ENCODE measurements at places on chromosomes 16 and 17.

- DNase-seq, result no peak
These were observed 236.7 kb upstream of the CIBAR2 start for GRCh38 chr16:85348911-85349334.

- DNase-seq, result no peak
These were observed 908 bp downstream of the CALB2 start for GRCh38 chr16:71359431-71359830.

- no peak for DNase-seq
These were observed 6.5 kb upstream of the NPIPB7 start for GRCh38 chr16:28478506-28479180.

- no peak for DNase-seq
These were observed 51.8 kb upstream of the CDC42EP4 start for GRCh38 chr17:73363442-73364154.

DNA sequence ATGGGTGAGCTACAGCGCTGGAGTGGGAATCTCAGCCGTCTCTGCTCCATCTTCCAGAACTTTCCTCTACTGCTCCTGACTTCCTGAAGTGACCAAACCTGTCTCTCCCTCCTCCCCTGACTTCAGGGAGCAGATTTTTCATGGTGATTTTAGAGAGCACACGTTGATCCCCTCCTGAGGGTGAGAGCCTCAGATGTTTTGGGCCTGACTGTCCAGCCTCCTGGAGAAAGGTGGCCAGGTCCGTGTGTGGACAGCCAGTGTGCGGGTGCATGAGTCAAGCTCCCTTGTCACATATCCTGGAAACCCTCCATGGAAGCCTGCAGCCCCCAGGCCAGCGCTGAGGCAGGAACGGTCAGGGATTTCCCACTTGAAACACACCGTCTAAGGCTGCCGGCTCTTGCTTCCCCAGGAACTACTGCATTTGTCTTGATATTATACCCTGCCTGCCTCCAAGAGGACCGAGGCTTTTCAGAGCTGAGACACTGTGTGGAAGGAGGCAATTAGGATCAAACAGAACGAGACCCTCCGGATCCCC is 143.1 kb downstream of the CMIP start:
- DNase-seq, result no peak

- peak; percentile 39 for DNase-seq
These were observed 25.6 kb downstream of the IGSF6 start for GRCh38 chr16:21626659-21627277.

GRCh38 chr17:75831032-75831571 is 13.1 kb downstream of the UNC13D start:
- DNase-seq, result no peak

GRCh38 chr16:10745841-10746240 is 2.2 kb downstream of the NUBP1 start:
- no peak for DNase-seq

GRCh38 chr16:84941921-84942320 is 69.4 kb downstream of the ZDHHC7 start:
- no peak for DNase-seq

- peak; percentile 83 for DNase-seq
These were observed 7.3 kb downstream of the NT5C start for GRCh38 chr17:75124041-75124818.

GRCh38 chr16:12651765-12652512 is 151.7 kb downstream of the CPPED1 start:
- DNase-seq, result no peak

DNA sequence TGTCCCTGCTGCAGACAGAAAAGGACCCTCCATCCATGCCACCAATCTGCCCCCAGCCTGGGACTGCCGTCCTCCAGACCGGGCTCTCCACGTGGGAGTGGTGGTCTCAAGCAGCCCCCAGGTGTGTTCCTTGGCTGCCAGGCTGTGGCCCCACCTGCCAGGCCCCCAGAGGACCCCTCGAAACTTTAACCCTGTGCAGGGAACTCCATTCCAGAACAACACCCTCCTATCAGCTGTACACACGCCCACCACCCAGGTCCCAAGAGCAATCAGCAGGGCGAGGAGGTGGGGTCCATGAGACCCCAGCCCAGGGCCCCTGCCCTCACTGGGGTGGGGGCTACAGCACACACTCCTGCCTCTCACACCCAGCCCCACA is 1.4 kb downstream of the PYCR1 start:
- DNase-seq, result peak; percentile 0

GRCh38 chr16:28491230-28491969 is 474 bp downstream of the CLN3 start:
- DNase-seq, result peak; percentile 41

DNA sequence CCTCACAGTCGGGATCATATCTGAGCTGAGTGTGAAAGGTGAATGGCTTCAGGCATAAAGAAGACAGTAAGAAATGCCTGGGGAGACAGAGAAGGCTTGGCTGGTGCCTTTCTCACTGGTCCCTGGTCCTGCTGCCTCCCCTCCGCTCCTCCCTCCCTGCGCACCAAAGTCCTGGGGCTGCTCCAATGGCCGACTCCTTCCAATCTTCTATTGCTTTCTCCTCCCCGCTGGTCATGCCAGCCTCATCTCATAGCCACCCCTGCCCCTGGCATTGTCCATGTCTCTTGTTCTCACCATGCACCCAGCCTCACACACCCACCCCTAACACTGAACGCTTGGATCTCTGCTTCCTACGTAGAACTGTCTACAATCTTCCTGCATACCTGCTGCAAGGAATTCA is 18.0 kb downstream of the TLE7 start:
- DNase-seq, result no peak

GRCh38 chr17:41527063-41528023 is 765 bp downstream of the KRT19 start:
- peak; percentile 21 for DNase-seq

GRCh38 chr16:81738783-81739496 is 40.2 kb upstream of the PLCG2 start:
- no peak for DNase-seq

DNA sequence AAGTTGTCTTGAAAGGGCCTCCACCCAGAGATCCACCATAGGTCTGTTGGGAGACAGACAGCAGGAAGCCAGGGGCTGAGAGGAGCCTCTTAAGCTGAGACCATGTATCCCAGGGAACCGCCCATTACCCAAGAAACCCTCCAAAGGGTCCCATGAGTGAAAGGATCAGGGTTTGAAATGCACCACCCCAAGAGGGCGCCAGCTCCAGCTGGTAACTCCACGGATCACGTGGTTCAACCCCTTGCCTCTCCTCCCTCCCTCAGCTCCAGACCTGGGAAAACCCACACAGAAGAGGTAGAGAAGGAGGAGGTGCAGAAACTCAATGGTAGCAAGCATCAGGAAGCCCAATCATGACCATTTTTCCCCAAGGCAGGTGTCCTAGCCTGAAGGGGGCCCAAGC is 148.7 kb downstream of the AIPL1 start:
- no peak for DNase-seq

- no peak for DNase-seq
These were observed 18.5 kb downstream of the NLRP1 start for GRCh38 chr17:5565808-5566207.

DNA sequence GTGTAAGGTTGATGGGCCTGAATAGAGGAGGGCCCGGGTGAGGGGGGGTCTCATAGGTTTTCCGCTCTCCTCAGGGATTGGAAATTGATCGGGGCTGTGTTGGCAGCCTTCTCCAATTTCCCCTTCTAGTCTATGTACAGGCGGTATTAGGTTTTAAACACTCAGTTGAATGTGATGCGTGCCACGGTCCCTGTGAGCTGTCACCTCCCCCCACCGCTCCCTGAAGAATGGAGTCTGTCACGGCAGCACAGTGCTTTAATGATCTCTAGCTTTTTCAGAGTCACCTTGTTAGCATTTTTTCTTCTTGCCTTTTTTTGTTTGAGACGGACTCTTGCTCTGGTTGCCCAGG is 800 bp downstream of the COX4I1 start:
- DNase-seq, result no peak

Measured in CD4-positive, alpha-beta T cell treated with Interleukin-6 for 4 hours (primary cell).